ENCODE measurements at places on chromosomes 12 and 14.
A peak's percentile ranks its signal among the peaks of the same experiment; 100 is the strongest.

- no peak for DNase-seq
These were observed 55.2 kb downstream of the TMCC3 start for GRCh38 chr12:94595152-94595551.

- DNase-seq = no peak
These were observed 1536.4 kb upstream of the FLRT2 start for GRCh38 chr14:83993545-83993944.

GRCh38 chr12:23771240-23771949 lies 178.1 kb downstream of the SOX5 start:
- no peak for DNase-seq

GRCh38 chr12:109178532-109178931 lies 62.1 kb downstream of the ACACB start:
- no peak for DNase-seq

DNA sequence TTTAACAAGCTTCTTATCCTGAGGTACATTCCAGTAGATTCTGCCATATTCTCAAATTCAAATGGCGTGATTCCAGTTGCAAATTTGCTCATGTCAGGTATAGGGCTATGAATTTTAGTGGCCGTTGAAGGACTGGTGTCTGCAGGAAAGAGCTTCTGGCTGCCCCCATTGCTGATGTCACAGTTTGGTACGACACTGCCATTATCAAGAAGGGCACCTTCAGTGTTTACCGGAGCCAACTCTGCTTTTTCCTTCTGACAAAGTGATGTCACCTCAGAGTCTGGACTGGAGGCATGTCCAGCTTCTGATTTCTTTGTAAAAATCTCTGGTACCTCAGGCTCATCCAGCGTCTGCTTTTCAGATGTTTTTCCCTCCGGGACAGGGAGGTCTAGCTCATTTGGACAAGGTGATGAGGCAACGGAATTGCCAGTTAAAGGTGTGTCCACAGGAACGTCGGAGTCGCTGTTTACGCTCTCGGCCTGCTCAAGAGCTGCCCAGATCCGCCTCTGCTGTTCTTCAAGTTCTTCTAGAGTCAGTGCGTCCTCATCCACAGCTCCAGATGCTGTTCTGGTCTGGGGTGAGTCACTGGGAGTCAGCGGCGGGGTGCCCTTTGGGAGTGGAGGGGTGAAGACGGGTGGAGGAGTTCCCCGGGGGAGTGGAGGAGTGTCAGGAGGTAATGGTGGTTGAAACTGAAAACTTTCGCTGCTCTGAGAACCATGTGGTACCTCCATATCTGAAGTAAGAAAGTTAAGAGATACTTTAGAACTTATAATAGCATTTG lies 27.0 kb downstream of the ZCCHC8 start:
- DNase-seq = peak; percentile 13

GRCh38 chr14:42090122-42090521 lies 483.4 kb downstream of the LRFN5 start:
- DNase-seq = no peak

DNA sequence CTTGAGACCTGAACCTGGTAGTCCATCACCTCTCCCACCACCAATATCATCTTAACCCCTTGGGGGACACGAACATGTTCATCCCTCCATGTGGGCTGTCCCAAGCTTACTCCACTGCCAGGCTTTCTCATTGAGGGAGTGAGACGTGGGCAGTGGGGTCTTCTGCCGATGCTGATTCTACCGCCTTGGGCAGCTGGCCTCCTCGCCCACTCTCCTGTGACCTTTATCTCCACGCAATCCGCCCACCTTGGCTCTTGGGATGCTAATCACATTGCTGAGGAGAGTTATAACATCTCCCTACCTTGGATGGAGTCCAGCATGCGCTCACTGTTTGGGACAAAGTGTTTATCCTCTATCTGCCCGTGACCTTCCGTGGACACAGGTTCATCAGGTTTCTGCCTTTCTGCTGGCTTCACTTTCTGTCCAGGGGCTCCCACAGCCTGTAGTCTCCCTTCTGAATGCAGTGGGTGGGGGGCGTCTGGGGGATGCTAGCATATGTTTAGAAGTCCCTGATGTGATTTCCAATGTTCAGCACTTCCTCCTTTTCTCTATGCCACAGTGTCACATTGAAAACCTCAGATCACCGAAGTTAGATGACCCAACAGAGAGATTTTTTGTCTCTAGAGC lies 53.2 kb upstream of the ESRRB start:
- DNase-seq = no peak

DNA sequence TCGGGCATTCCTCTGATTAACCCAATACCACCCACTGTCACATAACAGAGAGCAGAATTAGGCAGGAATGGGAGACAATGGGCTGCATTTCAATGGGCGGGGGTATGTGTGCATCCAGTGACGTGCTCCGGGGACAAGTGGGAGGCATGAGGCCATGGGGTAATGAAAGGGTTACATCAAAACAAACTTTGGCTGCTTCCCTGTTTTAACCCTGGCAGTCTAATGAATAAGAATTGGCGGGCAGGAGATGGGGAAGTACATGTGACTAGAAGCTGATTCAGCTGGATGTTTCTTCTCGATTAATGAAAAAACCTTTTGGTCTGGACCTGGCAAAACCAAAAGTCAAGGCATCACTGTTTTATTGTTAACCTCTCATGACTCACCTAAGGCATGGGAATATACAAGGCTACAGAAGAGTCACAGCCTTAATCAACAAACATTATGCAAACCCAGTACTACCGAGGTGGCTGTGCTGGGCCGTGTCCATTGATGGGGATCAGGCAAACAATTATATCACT lies 44.2 kb downstream of the SOCS2 start:
- no peak for DNase-seq
